IgD-negative memory B cell (primary cell): ENCODE measurements at places on chromosomes 2 and 18. TPM values are rescaled to one million over a fixed set of nuclear protein-coding genes. Genes with fewer than 3 reads are reported as not detected.

The ANKRD23 gene
- polyA plus RNA-seq, result 1.3 TPM

The SIX3 gene
- not detected for polyA plus RNA-seq

The NBAS gene
- 12.6 TPM for polyA plus RNA-seq

The GKN1 gene
- polyA plus RNA-seq, result not detected

The NGEF gene
- not detected for polyA plus RNA-seq

The SIGLEC15 gene
- polyA plus RNA-seq, result not detected

The ADD2 gene
- 17.3 TPM for polyA plus RNA-seq

The CNRIP1 gene
- polyA plus RNA-seq, result not detected

The AMER3 gene
- not detected for polyA plus RNA-seq

The ALKAL2 gene
- 3.5 TPM for polyA plus RNA-seq

The SPATS2L gene
- 0.50 TPM for polyA plus RNA-seq

The GPR39 gene
- not detected for polyA plus RNA-seq

The SPC25 gene
- polyA plus RNA-seq, result not detected

The C2orf78 gene
- polyA plus RNA-seq, result not detected

The DSEL gene
- polyA plus RNA-seq, result not detected

The ERICH2 gene
- not detected for polyA plus RNA-seq

The OSR1 gene
- polyA plus RNA-seq, result not detected

The VIL1 gene
- 0.28 TPM for polyA plus RNA-seq

The SCN3A gene
- 0.85 TPM for polyA plus RNA-seq

The CLEC4F gene
- polyA plus RNA-seq, result not detected

The DNER gene
- not detected for polyA plus RNA-seq

The ABCB11 gene
- polyA plus RNA-seq, result not detected

The FN1 gene
- polyA plus RNA-seq, result 0.90 TPM

The CDK5R2 gene
- not detected for polyA plus RNA-seq

The IRS1 gene
- 0.21 TPM for polyA plus RNA-seq

The GLS gene
- polyA plus RNA-seq, result 40.3 TPM

The ANKRD53 gene
- not detected for polyA plus RNA-seq

The PROKR1 gene
- not detected for polyA plus RNA-seq

The ALPG gene
- polyA plus RNA-seq, result not detected

The C1QL2 gene
- not detected for polyA plus RNA-seq

The CRIM1 gene
- 0.26 TPM for polyA plus RNA-seq

The TGFA gene
- 0.06 TPM for polyA plus RNA-seq
